ENCODE measurements at places on chromosomes 2 and 18. TPM values are rescaled to one million over a fixed set of nuclear protein-coding genes. Genes with fewer than 3 reads are reported as not detected.

DNA sequence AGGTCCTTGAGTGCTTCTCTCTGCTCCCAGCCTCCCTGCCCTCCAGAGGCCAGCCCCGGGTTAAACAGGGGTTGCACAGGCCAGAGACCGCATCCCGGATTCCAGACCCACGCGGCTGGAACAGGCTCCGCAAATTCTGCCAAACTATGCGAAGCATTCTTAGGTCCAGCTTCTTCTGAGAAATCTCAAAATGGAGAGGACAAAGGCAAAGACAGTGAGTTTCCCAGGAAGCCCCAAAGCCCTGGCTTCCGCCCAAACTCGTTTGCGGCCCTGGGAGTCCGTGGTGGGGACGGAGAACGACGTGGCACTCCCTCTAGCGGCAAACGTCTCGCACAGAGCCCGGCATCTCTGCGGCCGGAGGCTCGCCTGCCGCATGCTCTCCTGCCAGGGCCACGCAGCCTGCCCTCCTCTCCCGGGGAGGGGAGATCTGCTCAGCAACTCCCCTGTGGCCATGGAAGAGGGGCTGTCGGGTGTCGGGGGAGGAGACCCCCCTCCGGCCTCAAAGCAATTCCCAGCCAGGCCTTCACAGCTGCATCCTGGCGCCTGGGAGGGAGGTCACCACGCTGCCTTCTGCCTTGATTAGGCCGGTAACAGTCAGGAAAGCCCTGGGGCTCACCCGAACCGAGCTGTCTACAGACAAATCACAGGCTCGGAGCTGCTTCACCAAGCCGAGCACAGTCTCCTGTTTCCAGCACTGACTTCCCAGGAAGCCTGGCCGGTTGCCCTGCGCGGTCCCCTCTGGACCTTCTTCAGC lies 33.4 kb upstream of the KLHL29 start:
- peak; percentile 86 for DNase-seq

GRCh38 chr2:101806123-101806522 lies 108.6 kb downstream of the MAP4K4 start:
- no peak for DNase-seq

DNA sequence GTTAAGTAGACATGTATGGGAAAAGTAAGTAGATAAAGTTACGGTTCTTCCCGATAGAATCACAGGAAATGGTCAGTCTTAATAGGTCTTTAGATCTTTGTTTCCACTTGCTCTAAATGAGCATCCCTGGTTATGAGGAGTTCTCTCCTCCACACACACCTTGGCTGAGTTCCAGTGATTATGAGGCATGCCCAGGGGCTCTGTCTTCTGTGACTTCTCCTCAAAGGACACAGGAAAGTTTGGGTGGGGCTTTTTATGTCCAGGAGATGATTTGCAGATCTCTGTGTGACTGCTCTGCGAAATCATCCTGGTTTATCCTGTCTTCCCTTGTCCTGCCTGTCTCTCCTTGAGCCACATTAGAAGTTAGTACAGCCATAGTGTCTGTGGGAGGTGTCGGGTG lies 83.9 kb upstream of the EML6 start:
- no peak for DNase-seq

Gene RNF125
- 2.0 TPM for total RNA-seq

- DNase-seq: no peak
These were observed 31.6 kb upstream of the MREG start for GRCh38 chr2:216044883-216045486.

DNA sequence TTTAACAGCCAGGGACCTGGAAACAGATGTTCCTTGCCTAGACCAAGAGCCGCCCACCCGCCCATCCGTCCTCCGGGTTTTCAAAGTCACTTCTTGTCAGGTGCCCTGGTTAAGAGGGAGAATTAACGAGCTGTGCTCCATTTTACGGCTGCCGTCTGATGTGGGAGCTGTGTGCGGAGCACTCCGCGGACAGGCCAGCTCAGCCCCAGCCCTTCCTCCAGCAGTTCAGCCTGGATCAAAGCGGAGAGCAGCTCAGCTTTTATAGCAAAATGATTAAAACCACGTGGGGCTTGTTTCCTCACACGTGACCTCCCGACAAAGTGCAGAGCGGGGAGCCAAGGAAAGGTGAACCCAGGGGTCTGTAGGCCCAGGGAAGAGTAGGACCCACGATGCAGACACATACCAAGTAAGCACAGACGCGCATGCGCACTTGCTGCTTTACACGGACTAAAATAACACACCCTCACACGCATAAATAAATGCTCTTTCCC lies 46.1 kb upstream of the PKDCC start:
- DNase-seq: no peak

Gene TFPI
- 27.7 TPM for total RNA-seq

DNA sequence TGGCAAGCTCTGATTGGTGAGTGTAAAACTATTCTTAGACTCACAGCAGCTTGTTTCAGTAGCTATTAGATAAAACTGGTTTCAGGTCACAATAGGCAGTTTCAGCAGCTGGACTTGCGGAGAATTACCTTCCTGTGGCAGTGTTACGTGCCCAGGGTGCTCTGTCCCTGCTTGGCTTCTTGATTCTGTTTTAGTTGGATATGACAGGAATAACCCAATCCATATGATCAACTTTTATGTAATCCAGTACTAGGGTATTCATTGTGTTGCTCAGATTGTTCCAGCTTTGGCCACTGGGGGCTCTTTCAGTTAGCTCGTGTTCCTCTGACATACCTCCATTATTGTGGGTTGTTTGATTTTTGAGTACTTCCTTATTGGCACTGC lies 43.1 kb downstream of the INPP4A start:
- DNase-seq: no peak

Gene CHRNG
- total RNA-seq: not detected

Gene ALLC
- under 0.01 TPM for total RNA-seq

DNA sequence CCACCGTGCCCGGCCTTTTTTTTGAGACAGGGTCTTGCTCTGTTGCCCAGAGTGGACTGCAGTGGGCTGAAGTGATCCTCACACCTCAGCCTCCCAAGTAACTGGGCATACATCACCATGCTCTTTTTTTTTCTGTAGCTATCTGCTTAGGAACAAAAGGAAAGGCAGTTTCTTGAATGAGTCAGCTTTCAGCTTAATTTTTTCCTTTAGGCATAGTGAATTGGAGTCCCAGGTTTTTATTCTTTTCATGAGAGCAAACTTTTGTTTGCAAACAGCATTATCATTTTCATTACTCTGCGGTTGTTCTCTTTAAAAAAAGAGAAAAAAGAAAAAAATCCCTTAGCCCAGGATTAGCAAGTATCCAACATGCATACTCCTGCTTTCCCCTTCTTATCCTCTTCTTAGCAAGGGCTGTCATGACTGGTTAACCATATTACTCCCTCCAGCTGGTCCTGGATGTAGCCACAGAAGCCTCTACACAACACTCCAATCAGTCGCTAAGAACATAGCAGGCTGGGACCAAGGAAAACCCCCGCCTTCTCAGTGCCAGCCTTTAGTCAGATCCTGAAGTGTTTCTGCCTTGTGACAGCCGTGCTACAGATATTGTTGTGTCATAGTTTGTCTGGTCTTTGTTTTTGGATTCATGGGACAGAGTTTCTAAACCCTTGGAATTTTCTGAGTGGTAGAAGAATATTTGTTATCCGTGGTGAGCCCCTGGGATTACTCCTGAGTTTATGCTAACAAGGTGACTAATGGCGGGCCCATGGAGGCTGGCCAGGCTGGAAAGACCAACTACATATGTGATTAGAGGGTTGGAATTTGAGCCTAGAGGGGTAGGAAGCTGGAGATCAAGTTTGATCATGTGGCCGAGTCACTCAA lies 23.3 kb upstream of the ST3GAL5 start:
- DNase-seq: no peak

Gene SP9
- 7.7 TPM for total RNA-seq

Gene EGR4
- total RNA-seq: not detected
